DMS 273 treated with DMSO at 0.1 percent for 48 hours (cell line): ENCODE measurements at places on chromosomes 1 and 21.

- DNase-seq = no peak
Observed at GRCh38 chr1:107230121-107230520, 89.3 kb downstream of the NTNG1 start.

GRCh38 chr21:27691516-27691915 is 724.6 kb upstream of the ADAMTS5 start:
- no peak for DNase-seq

DNA sequence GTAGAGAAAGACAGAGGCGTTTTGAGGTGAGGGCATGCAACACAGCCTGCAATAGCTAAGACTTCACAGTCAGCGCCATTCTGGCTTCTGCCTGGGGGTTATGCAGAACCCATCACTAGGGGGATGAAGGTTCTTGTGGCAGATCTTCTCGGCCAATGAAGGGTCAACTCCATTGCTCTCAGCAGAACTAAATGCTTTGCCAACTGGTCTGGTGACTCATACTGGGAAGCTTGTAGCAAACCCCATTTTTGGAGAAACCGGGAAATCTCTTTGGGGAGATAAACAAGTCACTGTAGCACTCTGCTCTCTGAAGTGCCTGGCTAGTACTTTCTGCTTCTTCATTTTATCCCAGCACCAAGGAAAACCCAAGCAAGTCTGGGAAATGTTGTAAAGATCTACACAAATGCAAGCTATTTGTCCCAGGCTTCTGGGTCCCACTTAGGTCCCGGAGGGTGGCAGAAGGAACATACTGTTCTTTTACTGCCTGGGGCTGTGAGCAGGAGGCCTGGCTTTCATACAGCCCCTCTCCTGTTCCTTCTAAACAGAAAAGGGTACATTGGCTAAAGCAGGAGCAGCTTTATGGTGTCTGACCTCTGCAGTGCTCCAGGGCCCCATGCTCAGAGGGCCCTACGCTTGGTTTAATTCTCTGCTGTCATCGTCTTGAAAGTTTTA is 28.8 kb downstream of the SHISA4 start:
- DNase-seq = no peak

DNA sequence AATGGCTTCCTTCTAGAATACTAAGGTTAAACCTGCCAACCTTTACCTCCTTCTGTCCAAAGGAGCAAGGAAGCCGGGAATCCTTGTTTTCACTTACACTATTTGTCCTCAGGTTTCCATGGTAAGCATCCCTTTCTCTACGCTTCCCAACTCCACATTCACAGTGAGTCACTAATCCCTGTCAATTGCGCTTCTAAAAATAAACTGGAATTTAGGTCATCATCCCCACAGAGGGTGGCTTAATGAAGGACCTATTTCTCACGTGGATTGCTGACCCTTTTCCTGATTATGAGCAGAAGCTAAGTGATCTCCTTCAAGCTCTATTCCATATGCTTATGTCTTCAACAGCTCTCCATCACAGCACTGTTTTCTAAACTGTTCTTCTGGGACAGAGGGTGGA is 39.9 kb upstream of the ABCA4 start:
- DNase-seq = no peak

- DNase-seq = no peak
Observed at GRCh38 chr1:59020151-59020997, 236.5 kb upstream of the JUN start.

- DNase-seq = no peak
Observed at GRCh38 chr1:224061436-224061835, 52.5 kb upstream of the FBXO28 start.

GRCh38 chr1:236865818-236866155 is 70.7 kb downstream of the MTR start:
- DNase-seq = no peak

GRCh38 chr1:201594575-201595245 is 55.8 kb downstream of the NAV1 start:
- DNase-seq = no peak

DNA sequence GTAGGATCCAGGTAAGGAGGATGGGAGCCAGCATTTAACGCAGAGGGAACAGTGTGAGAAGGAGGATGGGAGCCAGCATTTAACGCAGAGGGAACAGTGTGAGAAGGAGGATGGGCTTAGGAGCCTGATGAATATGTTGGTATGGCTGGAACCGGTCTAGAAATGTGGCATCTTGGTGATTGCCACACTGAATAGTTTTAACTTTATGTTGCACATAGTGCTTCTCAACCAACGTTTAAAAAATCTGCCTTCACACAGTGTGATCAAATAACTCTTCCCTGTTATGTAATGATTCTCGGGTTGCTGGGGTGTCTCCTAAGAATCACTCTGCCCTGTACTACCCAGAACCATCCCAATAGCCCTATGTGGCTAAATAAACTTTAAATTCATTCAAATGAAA is 146.9 kb upstream of the DUSP10 start:
- DNase-seq = no peak

DNA sequence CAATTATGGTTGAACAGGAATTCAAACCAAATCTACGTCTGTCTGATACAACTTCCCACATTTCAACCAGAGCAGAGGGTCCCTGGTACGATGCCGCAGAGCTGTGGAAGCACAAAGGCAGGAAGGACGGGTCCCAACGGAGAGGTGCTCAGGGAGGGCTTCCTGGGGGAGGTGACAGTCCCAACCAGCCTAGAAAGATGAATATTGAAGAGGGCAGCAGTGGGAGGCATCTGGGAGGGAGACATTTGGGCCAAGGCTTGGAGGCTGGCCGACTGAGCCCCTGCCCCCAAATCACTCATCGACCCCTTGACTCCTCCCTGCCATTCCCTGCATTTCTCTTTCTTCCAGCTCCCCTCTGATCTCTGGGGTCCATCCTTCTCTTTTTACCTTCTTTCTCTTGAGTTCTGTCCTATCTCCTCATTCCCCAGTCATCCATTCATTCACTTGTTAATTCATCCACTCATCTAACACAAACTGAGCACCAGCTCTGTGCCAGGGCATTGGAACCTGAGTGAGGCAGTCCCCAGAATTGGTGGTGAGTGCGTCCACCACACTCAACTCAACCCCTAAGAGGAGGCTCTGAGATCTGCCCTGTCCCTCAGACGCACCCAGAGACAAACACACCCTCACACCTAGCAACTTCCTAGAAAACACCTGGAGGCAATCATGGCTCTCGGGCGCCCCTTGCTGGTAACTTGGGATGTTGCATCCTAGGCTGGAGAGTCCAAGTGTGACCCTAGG is 13.2 kb upstream of the CELA3B start:
- DNase-seq = peak; percentile 31
